ENCODE measurements at places on chromosomes 6 and 20.

- no peak for DNase-seq
Observed at GRCh38 chr20:47379433-47380150, 23.1 kb upstream of the ZMYND8 start.

GRCh38 chr6:146700078-146700686 lies 101.4 kb downstream of the ADGB start:
- peak; percentile 23 for DNase-seq

GRCh38 chr6:166721576-166721975 lies 94.5 kb upstream of the RPS6KA2 start:
- no peak for DNase-seq

DNA sequence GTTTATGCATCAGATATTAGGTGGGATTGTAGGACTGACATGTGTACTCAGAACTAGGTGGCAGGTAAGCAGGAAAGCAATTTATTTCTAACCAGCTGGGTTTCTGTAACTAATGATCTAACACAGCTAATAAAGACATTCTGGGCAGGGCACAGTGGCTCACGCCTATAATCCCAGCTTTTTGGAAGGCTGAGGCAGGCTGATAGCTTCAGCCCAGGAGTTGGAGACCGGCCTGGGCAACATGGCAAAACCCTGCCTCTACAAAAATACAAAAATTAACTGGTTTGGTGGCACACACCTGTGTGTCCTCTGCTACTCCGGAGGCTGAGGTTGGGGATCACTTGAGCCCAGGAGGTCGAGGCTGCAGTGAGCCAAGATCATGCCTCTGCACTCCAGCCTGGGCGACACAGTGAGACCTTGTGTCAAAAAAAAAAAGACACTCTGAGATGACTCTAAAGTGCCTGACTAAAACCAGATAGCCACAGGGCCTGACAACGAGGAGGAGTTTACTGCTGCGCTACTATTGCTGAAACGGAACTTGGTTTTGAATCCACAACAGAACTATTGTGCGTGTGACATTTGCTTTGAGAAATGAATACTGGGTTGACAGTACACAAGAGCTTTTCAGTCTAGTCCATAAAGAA lies 29.2 kb upstream of the CEP85L start:
- no peak for DNase-seq

- no peak for DNase-seq
Observed at GRCh38 chr6:6856538-6857523, 250.9 kb upstream of the RREB1 start.

GRCh38 chr20:45495501-45495941 lies 19.9 kb downstream of the SPINT3 start:
- no peak for DNase-seq

DNA sequence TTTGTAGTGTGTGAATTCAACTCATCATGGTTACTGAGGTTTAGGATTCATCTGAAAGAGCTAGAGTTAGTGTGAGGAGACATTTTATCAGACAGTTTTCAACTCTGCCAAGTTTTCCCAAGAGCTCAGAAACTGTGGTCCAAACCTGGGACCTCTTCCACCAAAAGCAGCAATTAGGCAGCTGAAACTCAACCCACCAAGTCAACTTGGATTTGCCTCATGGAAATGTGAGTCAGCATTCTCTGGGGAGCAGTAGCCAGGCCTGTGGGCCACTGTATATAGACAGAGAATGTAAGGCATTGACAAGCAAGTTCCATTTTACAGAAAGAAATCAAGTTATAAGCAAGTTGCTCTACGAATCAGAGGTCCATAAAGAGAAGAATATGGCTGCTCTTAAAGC lies 178.8 kb upstream of the HDDC2 start:
- no peak for DNase-seq
